Dorsolateral prefrontal cortex (tissue), 122 donors: ENCODE measurements at places on chromosomes 6 and 20. TPM values are rescaled to one million over a fixed set of nuclear protein-coding genes. Genes with fewer than 3 reads are reported as not detected.

HLA-G gene
- 0.54 TPM for total RNA-seq

FAM217A gene
- not detected for total RNA-seq

SNX14 gene
- 88.5 TPM for total RNA-seq

TTBK1 gene
- 54.9 TPM for total RNA-seq

PGC gene
- 0.40 TPM for total RNA-seq

RAET1L gene
- not detected for total RNA-seq

SIRPA gene
- total RNA-seq, result 254 TPM

GRCh38 chr20:62925420-62926228 lies 681 bp downstream of the DIDO1 start:
- DNase-seq, result no peak

DNA sequence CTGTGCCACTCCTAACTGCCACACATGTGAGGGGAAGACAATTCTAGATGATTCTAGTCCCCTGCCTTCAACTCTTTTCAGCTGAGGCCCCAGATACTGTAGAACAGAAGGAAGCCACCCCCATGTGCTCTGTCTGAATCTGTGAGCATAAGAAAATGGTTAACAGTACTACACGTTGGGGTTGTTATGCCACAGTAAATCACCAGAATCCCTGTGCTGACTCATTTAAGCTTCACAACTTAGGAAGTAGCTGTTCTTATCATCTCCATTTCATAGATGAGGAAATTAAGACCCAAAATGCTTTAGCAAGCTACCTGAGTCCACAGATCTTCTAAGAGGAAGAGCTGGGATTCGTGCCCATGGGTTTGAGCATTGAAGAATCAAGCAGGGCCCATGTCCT lies 27.4 kb upstream of the SCRT2 start:
- DNase-seq, result no peak

GRCh38 chr6:47471911-47472310 lies 5.7 kb upstream of the CD2AP start:
- no peak for DNase-seq

- no peak for DNase-seq
Measured at GRCh38 chr20:38109591-38110524, 55.2 kb downstream of the TGM2 start.

DNA sequence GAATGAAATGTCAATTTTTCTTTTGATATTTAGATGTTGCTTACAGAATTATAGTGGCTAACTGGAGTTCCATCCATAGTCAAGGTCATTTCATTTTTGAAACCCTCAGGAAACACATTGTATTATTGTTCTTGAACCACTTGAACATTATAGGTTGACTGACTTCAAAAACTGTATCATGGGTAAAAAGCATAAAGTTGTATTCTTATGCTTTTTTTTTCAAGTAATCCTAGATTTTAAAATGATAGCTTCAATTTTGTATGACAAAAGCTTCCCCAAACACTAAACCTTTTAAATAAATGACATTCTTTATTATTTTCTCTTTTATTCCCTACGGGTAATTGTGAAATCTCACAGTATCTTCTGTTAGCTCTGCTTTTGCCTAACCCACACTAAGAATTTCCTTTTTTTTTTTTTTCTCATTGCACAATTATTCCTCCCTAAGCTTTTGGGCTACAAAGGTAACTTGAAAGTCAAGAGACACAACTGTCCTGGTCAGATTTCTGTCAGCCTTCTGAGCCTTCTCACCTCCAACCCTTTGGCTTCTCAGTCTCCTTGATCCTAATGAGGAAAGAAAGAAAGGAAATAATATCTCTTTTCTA lies 36.9 kb upstream of the LAMA4 start:
- DNase-seq, result no peak

DNA sequence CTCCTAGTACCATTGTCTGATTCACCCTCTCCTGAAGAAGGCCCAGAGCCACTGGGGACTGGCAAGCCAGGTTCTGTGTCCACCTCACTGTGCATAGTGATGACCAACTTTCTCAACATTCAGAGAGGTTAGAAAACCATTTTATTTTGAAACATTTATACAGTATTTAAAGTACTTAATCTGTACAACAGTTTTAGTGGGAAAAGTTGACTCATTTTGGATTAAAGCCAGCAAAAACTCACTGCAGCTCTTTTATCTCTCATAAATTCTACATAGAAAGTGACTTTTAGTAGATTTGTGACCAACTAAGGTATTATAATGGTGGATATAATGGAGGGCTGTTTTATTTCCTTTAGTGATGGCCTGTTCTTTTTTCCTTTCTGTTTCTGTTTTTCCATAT lies 9.7 kb downstream of the TULP4 start:
- DNase-seq, result no peak

GRCh38 chr6:23663652-23664051 lies 462.4 kb upstream of the NRSN1 start:
- no peak for DNase-seq

- DNase-seq, result no peak
Measured at GRCh38 chr6:45900808-45901752, 114.6 kb downstream of the CLIC5 start.

- no peak for DNase-seq
Measured at GRCh38 chr6:69784595-69785377, 12.0 kb downstream of the LMBRD1 start.

DNA sequence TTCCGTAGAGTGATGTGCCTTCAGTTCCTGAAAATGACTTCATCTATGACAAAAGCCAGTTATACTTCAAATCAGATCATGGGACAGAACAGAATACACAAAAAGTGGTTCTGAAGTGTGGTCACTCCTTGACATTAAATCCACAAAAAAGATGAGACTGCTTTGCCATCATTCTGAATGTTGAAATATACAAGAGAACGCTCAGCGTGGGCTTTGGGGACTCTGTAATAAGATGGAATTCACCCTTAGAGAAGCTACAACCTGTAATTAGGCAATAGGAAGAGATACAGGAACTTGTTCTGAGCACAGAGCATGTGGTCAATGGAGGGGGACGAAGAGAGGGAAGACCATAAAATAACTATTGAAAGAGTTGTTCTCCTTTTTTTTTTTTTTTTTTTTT lies 184.3 kb downstream of the CARMIL1 start:
- DNase-seq, result no peak

DNA sequence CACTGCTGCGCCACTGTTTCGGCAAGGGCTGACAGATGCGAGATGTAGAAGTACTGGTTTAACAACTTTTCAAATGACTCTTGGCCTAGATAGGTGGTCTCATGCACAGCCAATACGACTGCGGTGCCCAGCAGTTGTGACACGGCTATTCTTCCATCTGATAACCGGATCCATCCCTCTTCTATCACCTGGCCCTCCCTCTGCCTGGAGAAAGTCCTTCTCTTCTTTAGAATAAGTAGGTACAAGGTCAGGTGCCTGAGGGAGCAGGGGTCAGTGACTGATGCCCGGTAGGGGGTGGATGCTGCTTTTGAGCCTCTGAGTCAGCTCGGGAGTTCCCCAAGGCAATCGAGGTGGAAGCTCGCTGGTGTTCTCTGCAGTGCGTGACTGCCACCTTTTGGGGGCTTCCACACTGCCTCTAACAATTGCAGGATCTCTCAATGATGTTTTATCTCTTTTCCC lies 166.8 kb upstream of the GRIK2 start:
- no peak for DNase-seq

- no peak for DNase-seq
Measured at GRCh38 chr20:46388201-46388836, 18.1 kb downstream of the ELMO2 start.

GRCh38 chr6:125340991-125341390 lies 39.2 kb upstream of the HDDC2 start:
- no peak for DNase-seq

DNA sequence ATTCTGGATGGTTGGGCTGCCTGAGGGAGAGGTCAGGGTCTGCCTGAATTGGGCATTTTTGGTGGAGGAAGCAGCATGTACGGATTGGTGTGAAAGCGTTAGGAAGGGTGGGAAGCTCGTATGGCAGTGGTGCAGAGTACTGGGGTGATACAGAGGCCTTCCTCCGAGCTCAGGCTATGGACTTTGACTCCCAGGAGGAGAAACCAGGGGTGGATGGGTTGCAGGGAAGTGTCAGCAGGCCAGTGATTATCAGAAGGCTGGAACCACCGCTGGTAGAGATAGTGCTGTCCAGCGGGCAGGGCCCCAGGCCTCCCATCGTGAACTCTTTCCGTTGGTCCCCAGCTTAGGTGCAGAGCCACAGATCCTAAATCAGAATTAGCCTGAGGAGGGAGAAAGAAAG lies 5.3 kb downstream of the WFDC5 start:
- no peak for DNase-seq

- DNase-seq, result no peak
Measured at GRCh38 chr20:16528078-16528477, 45.2 kb downstream of the KIF16B start.

DNA sequence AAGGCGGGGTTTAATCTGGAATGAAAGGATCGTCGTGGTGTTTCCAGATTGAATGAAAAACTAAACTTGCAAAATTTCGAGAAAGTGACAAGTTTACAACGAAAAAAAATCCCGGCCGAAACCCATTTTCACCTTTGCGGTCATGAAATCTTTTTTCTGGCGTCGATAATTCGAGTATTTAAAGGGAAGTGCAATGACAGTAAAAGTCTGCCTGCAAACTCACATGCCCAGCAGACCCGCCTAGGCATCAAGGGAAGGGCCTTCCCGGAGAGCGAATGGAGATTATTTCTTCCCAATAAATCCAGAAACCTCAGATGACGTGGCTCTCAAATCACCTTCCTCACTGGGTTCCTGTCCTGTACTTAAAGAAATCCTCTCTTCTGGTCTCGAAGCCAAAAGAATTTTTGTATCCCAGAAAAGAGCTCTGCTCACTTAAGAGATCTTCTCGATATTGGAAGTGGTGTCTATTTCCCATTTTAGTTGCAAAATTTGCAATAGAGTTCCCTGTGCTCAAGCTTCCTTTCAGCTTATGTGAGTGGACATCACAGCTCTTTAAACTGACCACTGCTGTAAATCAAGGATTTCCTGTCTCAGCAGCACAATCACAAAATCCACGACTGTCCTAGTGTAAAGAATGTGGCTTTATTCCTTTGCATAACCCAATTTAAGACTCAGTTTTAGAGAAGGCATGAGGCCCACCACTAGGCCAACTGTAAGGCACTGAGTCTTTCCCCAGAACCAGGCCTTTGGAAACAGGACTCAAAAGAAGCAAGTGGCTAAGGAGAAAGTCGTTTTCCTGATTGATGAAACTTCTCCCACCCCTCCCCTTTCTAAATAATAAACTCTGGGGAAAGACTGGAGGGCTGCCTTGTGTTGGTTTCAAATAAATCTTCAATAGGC lies 3.9 kb downstream of the OLIG3 start:
- DNase-seq, result no peak

- no peak for DNase-seq
Measured at GRCh38 chr6:16991981-16992629, 109.7 kb upstream of the STMND1 start.

DNA sequence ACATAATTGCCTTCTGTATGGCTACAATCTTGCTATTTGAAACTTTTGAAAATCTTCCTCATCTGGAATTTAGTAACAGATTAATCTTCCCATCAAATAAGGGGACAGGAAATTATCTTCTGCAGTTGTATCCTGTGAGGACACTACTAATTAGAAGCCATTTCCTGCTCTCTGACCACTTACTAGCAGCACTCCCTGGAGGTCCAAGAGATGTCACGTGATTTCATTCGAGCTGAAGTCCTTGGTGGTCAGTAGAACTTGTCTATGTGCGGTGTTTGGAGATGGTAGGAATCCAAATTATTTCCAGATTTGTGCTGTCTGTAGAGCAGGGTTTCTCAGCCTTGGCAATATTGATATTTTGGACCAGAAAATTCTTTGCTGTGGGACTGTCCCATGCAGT lies 202.5 kb downstream of the TFAP2B start:
- DNase-seq, result no peak
